ENCODE measurements at places on chromosomes 11 and 22. TPM values are rescaled to one million over a fixed set of nuclear protein-coding genes. Genes with fewer than 3 reads are reported as not detected.

Gene ADM2
- total RNA-seq = not detected

Gene TBX1
- total RNA-seq = 3.6 TPM

DNA sequence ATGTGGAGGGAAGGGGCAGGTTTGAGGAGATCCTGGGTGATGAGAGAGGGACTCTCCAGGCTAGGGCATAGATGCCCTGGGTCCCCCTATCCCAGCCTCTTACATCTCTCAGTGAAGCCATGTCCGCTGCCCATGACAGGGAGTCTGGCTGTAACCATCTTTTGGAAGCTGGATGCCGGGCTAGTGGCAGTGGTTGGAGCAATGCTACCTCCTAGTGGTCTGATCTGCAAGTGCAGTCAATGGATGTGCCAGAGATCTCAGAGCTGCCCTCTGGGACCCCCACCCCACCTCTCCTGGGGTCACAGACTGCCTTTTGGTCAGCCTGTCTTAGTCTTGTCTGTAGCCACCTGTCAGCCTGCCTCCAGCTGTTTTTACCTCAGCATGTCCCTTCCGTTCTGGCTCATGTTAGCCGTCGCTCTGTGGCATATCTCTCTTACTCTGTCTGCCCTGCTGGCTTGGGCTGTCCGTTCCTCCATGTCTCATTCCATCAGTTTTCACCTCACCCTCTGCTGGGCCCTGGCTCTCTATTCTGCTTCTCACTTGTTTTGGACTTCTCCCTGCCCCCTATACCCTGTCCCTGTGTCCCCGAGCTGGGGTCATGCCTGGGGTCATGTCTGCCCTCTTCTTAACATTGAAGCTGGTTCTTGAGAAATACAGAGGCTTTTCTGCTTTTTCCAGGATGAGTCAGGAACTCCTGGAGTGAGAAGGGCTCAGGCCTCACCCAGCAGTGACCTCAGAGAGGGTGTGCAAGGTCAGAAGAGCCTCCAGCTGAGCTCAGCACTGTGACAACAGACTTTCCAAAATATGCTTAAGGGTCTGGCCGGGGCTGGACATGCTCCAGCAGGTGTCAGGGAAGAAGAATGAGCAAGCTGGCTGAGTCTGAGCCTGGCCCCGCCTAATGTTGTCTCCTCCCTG is 52.0 kb upstream of the THY1 start:
- H3K27me3 ChIP-seq = no peaks in the 10 kb centered on the region
- no peak overlapping the region for H3K4me3 ChIP-seq
- no peaks in the 10 kb centered on the region for H3K4me1 ChIP-seq
- DNase-seq = peak; percentile 84
- no peaks in the 10 kb centered on the region for H3K36me3 ChIP-seq
- no peak overlapping the region for H3K27ac ChIP-seq

Gene C11orf91
- not detected for total RNA-seq

DNA sequence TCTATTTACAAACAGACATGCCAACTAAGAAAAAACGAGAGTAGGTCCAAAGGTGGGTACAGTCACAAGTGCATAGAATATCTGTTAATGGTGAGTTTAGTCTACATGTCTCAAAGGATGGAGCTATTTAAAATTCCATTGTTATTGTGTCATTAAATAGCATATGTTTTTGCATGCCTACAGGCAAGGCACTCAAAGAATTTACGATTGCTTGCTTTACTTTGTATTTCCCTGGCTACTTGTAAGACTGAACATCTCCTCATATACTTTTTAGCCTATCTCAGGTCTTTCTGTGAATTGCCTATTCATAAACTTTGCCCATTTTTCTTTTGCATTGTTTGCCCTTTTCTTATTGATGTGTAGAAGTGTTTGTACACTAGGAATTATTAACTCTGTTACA is 39.7 kb downstream of the DEUP1 start:
- no peak overlapping the region for H3K27ac ChIP-seq
- H3K36me3 ChIP-seq = no peaks in the 10 kb centered on the region
- no peak for DNase-seq
- no peak overlapping the region for H3K4me3 ChIP-seq
- no peaks in the 10 kb centered on the region for H3K4me1 ChIP-seq
- no peaks in the 10 kb centered on the region for H3K27me3 ChIP-seq

Gene HBB
- total RNA-seq = 425 TPM

- DNase-seq = no peak
- no peak overlapping the region for H3K27ac ChIP-seq
- no peaks in the 10 kb centered on the region for H3K27me3 ChIP-seq
- H3K36me3 ChIP-seq = no peaks in the 10 kb centered on the region
- no peaks in the 10 kb centered on the region for H3K4me1 ChIP-seq
Measured at GRCh38 chr22:47621253-47621652, 858.8 kb downstream of the TBC1D22A start.

Gene OR52N4
- total RNA-seq = not detected

GRCh38 chr11:73172992-73173656 is 31.0 kb upstream of the FCHSD2 start:
- H3K4me1 ChIP-seq = no peaks in the 10 kb centered on the region
- H3K27me3 ChIP-seq = no peaks in the 10 kb centered on the region
- no peak for DNase-seq
- no peak overlapping the region for H3K4me3 ChIP-seq

DNA sequence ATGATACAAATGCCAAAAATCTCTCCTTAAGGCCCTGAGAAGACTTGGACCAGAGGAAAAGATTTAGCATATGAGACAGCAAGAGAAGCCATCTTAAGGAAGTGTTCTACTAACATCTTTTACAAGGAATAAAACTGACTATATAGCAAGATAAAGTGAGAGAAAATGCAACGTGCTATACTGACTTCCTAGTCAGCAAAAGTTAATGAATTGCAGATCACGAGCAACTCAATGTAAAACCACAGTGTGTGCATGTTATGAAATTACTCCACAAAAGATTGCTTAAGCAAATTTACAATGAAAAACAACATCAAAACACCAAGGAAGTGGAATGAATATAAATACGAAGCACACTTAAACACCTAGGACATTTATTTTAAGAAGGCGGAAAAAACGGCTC is 187.5 kb downstream of the CADM1 start:
- H3K4me3 ChIP-seq = no peak overlapping the region
- no peaks in the 10 kb centered on the region for H3K27me3 ChIP-seq
- no peaks in the 10 kb centered on the region for H3K4me1 ChIP-seq
- no peak overlapping the region for H3K27ac ChIP-seq

Gene TREH
- total RNA-seq = not detected

Gene MYBPC3
- not detected for total RNA-seq

Gene OR52M1
- not detected for total RNA-seq

Gene NRIP3
- total RNA-seq = 1.3 TPM

Gene MMP3
- 6.1 TPM for total RNA-seq

- H3K36me3 ChIP-seq = no peaks in the 10 kb centered on the region
- no peak overlapping the region for H3K4me3 ChIP-seq
- DNase-seq = no peak
- H3K4me1 ChIP-seq = no peaks in the 10 kb centered on the region
- no peak overlapping the region for H3K27ac ChIP-seq
Measured at GRCh38 chr11:99687320-99687719, 666.6 kb downstream of the CNTN5 start.

Gene IGSF9B
- total RNA-seq = 2.1 TPM

- no peaks in the 10 kb centered on the region for H3K36me3 ChIP-seq
- no peak overlapping the region for H3K27ac ChIP-seq
- H3K4me1 ChIP-seq = no peaks in the 10 kb centered on the region
- H3K4me3 ChIP-seq = no peak overlapping the region
- DNase-seq = no peak
Measured at GRCh38 chr11:76226626-76227025, 20.3 kb upstream of the WNT11 start.

DNA sequence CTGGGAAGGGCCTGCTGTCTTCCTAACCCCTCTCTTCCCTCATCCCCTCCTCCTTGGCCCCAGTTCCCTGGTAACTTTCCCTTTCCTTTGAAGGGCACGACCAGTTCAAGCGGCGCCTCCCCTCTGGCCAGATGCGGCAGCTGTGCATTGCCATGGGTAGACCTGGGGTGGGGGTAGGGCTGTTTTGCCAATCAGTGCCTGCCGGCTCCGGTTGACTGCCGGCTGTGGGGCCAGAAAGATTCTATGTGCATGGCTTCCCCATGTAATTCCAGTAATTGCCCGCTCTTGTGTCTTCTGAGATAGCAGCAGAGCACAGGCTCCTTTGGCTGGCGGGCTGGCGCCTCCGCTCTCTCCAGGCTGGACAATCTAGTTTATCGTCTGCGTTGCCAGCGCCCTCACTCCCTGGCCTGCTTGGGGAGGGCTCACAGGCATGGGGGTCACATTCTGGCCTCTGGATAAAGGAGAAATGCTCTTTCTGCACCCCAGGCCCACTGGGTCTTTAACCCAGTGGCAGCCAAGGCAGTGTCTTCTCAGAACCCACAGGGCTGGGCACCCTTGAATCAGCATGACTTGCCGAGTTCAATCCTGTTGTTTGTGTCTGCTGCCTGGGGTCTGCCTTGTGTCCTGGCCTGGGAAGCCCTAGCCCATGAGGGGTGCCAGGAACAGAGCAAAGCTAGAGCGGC is 9.4 kb downstream of the SIDT2 start:
- peak overlapping the region; percentile 68 for H3K27ac ChIP-seq
- H3K4me1 ChIP-seq = no peaks in the 10 kb centered on the region
- H3K27me3 ChIP-seq = no peaks in the 10 kb centered on the region
- no peak overlapping the region for H3K4me3 ChIP-seq
- DNase-seq = peak; percentile 11
- peaks cover 20% of the 10 kb centered on the region for H3K36me3 ChIP-seq

- no peaks in the 10 kb centered on the region for H3K27me3 ChIP-seq
- DNase-seq = peak; percentile 58
- H3K4me1 ChIP-seq = peaks cover 32% of the 10 kb centered on the region
- peak overlapping the region; percentile 50 for H3K4me3 ChIP-seq
Measured at GRCh38 chr11:67463680-67464410, 5.2 kb downstream of the TMEM134 start.

GRCh38 chr22:29487426-29487986 is 7.5 kb downstream of the NEFH start:
- H3K27ac ChIP-seq = no peak overlapping the region
- no peaks in the 10 kb centered on the region for H3K4me1 ChIP-seq
- peaks cover 23% of the 10 kb centered on the region for H3K36me3 ChIP-seq
- H3K4me3 ChIP-seq = no peak overlapping the region
- no peak for DNase-seq

DNA sequence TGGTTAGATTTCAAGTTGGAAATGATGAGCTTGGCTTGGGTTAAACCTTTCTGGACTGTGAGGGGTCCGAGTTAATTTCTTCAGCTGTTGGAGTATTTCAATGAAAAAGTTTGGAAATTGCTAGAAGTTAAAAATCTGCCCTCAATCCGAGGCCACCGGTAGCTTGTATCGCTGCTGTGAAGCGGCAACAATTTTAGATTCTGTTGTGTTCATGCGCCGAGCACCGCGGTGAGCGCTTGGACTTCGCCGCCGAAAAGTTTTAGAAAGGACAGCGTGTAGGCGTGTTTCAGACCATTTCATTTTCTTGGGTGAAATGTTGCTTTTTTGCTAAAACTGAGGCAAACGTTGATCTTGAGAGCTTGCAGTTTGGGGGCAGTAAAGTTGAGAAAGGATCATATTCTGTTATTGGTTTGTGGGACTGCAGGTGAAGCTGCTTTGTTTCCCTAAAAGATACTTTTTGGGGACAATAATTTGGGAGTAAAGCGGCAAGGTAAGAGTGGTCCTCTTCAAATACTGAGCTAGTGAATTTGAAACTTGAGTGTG is 928 bp downstream of the FBXO7 start:
- H3K27ac ChIP-seq = peak overlapping the region; percentile 99
- DNase-seq = no peak
- H3K4me1 ChIP-seq = peaks cover 42% of the 10 kb centered on the region
- H3K27me3 ChIP-seq = no peaks in the 10 kb centered on the region
- peak overlapping the region; percentile 76 for H3K4me3 ChIP-seq

Measured in tibial nerve (tissue), 4 donors.